ENCODE measurements at places on chromosomes 3 and 15.

DNA sequence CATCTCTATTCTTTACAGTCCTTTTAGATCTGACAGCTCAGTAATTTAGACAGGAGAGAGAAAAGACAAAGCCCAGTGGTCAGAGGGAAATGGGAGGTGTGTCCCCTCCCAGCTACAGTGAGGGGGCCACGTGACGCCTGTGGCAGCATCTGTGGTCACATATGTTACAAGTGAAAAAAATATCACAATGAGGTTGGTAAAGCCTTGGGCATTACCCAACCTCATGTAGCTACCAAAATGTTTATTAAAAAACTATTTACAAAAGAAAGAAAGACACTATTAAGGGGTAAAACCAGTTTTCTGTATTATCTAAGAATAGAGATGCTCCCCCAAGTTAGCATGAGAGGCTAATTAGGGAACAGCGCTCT is 42.9 kb upstream of the PLCL2 start:
- peak; percentile 14 for DNase-seq

- no peak for DNase-seq
Observed at GRCh38 chr3:42264399-42265058, 1.5 kb downstream of the CCK start.

DNA sequence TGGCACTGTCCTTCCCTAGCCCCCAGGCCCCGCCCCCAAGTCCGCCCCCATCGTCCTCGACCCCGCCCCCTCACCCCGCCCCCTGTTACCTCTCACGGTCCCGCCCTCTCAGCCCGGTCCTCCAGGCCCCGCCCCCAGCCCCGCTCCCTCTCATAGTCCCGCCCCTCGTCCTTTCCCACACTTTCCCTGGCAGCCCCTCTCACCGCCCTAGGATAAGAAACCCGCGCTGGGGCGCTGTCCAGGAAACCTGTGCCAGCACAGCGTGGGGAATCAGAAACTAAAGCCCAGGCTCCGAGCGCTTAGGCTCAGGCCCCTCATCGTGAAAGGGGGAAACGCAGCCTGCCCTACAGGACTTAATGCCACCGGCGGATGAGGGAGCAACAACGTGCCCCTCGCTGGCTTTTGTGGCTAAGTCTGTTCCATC is 20.9 kb downstream of the TRPM1 start:
- no peak for DNase-seq

GRCh38 chr3:115512565-115513415 is 110.5 kb upstream of the GAP43 start:
- no peak for DNase-seq

- DNase-seq: no peak
Observed at GRCh38 chr3:178181088-178181487, 355.1 kb upstream of the KCNMB2 start.

DNA sequence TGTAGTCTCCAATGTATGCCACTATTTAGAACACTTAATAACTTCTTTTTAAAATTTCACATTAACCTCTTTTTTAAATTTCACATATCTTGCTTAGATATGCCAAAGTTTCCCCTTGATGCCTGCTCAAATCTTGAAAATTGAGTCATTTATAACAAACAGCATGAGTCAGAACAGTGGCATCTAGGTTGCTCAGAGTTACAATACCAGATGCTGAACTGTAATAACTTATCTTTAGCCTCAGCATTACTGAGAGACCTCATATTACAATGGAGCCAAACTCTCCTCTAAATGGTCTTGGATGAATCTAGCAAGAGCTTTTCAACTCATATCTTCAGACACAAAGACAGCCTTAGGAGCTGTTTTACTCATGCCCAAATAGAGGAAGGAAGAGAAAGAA is 439.3 kb upstream of the ARPP21 start:
- DNase-seq: no peak
